Keratinocyte (primary cell): ENCODE measurements at places on chromosomes 7 and 10. TPM values are rescaled to one million over a fixed set of nuclear protein-coding genes. Genes with fewer than 3 reads are reported as not detected.

The MACROH2A2 gene
- 9.0 to 20.8 TPM (median 11.6 TPM) in 3 replicates for polyA plus RNA-seq

The CHST15 gene
- polyA plus RNA-seq, result 21.4 to 39.1 TPM (median 24.5 TPM) in 3 replicates

DNA sequence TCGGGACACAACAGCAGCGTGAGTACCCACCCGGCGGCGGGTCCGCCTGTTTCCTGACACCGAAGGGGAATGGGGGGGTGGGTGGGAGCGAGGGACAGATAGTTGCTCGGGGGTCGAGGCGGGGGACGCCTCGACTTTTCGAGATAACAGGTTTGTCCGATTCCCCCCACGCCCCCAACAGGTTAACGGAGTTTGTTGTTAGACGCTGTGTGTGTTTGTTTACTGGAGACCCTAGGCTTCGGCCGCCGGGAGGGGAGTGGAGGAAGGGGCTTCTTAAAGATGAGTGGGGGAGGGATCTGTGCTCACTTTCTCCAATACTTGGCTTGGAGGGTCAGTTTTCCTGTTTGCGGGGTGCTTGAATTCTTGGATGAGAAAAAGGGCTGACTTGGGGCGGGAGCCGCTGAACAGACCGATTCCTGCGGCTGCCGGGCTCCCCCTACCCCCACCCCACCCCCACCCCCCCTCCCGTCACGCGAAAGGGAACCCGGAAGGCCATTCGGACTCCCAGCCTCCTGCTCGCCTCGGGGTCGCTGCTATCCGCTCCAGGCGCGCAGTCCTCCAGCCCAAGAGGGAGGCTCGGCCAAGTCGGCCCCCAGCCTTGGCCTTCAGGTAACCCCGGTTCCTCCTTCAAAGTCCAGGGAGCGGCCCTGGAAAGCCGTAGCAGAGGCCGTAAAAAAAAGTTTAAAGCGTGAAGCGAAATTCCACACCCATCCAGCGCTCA lies 1.0 kb downstream of the SORCS3 start:
- DNase-seq, result no peak

The TMEM236 gene
- 0.05 to 0.13 TPM (median 0.12 TPM) in 3 replicates for polyA plus RNA-seq

The ANKRD30A gene
- not detected in 3 replicates for polyA plus RNA-seq

The TFEC gene
- 0.05 to 0.11 TPM (median 0.08 TPM) in 3 replicates for polyA plus RNA-seq

DNA sequence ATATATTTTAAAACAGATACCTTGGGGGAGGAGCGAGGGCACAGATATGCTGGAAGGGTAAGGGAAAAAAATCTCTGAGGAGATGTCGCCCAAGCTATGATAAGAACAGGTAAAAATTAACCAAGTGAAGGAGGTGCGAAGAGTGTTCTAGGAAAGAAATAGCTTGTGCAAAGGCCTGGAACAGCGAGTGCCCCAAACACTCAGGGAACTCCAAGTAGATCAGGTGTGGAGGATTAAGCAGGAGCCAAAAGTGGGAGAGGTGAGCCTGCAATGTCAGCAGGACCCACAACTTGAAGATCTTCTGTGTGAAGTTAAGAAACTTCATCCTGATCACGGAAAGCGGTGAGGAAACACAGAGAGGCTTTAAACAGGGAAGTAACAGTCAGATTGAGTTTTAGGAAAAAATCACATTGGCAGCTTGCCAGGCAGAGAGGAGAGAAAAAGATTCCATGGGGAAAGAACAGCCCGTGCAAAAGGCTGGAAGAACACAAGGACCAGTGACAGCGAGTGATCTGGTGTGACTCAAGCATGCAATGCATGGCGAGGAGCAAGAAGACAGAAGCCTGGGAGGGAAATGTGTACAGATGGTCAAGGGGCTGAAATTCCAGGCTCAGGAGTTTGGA lies 30.7 kb downstream of the FGF8 start:
- DNase-seq, result no peak

- DNase-seq, result no peak
These were observed 143.0 kb downstream of the RPS24 start for GRCh38 chr10:78176320-78177317.

- DNase-seq, result no peak
These were observed 2.6 kb upstream of the MGAM2 start for GRCh38 chr7:142108728-142109505.

GRCh38 chr7:47557694-47558670 lies 23.9 kb downstream of the TNS3 start:
- peak; percentile 92 for DNase-seq

GRCh38 chr7:102272075-102272916 lies 14.4 kb upstream of the SH2B2 start:
- DNase-seq, result peak; percentile 13

DNA sequence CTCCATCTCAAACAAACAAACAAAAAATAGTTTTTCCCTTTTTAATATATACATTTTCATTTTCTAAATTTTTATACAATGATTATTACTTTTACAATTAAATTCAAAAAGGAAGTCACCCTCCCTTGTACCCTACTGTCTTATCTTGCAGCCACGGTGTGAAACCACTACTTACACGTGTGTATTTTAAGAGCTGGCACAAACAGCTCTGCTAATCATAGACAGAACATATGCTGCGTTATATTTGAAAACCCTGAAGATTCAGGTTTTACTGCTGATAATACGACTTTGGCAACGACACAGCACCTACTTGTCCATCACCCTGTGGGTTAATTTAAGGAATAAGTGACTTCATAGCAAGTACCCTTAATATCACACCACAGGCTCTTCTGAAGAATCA lies 991 bp downstream of the ANKRD61 start:
- no peak for DNase-seq

GRCh38 chr10:126841341-126841895 lies 63.8 kb upstream of the DOCK1 start:
- DNase-seq, result no peak

GRCh38 chr7:41169317-41169716 lies 533.6 kb downstream of the INHBA start:
- DNase-seq, result no peak

GRCh38 chr10:83371696-83372490 lies 767.4 kb upstream of the GHITM start:
- DNase-seq, result no peak

GRCh38 chr7:14950013-14950412 lies 47.5 kb upstream of the DGKB start:
- DNase-seq, result no peak
